ENCODE measurements at places on chromosomes 6 and 20.

DNA sequence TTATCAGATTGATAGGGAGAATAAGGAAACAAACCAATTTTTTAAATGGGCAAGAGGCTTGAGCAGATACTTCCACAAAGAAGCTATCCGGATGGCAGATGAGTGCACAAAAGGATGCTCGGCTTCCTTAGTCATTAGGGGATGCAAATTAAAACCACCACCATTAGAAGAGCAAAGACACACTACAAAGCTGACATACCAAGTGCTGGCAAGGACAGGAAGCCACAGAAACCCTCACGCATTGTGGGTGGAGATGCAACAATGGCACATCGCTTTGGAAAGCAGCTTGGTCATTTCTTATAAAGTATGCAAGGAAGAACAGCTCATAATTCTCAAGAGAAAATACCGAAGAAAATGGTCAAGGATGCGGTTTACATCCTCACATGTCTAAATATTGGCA, 19.8 kb downstream of the BFSP1 start:
- DNase-seq, result no peak

- DNase-seq, result no peak
These were observed 79.0 kb upstream of the RGS17 start for GRCh38 chr6:153210083-153210482.

DNA sequence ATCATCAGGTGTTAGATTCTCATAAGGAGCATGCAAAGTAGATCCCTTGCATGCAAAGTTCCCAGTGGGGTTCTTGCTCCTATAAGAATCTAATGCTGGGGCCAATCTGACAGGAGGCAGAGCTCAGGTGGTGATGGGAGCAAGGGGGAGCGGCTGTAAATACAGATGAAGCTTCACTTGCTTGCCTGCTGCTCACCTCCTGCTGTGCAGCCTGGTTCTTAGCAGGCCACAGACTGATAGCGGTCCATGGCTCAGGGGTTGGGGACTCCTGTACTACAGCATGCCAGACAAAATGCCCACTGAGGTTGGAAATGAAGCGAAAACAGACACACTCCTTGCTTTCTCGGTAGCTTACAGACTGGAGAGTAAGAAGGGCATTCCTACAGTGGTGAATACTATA, 386.8 kb downstream of the PLCB1 start:
- no peak for DNase-seq

DNA sequence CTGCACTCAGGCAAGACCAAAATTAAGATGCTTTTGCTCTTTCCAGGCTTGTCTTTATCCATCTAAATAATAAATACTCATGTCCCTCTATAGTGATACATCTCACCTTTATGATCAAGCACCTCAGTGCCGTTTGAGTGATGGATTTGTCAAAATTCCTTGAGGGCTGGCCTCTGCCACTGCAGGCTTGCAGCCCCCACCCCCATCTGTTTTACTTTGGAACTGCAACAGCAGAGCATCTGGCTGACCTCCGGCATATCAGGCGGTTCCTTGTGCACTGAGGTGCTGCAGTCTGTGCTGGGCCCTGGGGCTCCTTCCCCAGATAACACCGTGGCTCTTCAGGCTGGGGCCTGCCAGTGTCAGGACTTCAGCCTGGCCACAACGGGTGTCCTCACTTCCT, 386.9 kb downstream of the CDH26 start:
- no peak for DNase-seq

DNA sequence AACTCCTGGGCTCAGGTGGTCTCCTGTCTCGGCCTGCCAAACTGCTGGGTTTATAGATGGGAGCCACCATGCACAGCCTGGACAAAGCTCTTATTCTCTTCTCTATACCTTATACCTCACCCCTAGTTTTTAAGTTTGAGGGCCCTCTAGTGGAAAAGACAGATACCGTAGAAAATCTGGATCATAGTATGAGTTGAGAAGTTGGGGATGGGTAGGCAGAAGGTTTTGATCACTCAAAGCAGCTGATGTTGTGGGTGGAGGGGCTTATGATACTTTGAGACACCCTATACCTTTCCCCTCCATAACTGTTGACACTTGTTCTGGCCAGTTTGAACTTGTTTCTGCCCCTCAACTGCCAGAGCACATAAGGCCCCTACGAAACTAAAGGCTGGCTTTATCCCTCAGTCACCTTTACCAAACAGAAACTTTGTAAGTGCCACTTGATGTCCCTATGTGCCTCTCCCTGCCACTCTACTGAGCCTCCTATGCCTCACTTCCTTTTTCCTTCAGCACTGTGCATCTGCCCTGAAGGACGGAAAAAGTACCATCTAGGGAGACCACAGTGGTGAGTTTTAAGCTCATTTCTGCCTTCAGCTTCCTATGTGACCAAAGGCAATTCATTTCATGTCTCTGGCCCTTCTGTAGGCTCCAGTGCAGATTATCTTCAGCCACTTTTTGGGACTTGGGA, 28.6 kb downstream of the RALY start:
- DNase-seq, result no peak

- no peak for DNase-seq
These were observed 11.2 kb upstream of the MRPS18A start for GRCh38 chr6:43698584-43699349.

GRCh38 chr20:46221256-46221833, 87.0 kb downstream of the CDH22 start:
- no peak for DNase-seq

- DNase-seq, result no peak
These were observed 104.9 kb downstream of the FOXO3 start for GRCh38 chr6:108665495-108666196.
